ENCODE measurements at places on chromosomes 6 and 20.

- DNase-seq = no peak
Observed at GRCh38 chr20:41078329-41078728, 49.7 kb downstream of the TOP1 start.

DNA sequence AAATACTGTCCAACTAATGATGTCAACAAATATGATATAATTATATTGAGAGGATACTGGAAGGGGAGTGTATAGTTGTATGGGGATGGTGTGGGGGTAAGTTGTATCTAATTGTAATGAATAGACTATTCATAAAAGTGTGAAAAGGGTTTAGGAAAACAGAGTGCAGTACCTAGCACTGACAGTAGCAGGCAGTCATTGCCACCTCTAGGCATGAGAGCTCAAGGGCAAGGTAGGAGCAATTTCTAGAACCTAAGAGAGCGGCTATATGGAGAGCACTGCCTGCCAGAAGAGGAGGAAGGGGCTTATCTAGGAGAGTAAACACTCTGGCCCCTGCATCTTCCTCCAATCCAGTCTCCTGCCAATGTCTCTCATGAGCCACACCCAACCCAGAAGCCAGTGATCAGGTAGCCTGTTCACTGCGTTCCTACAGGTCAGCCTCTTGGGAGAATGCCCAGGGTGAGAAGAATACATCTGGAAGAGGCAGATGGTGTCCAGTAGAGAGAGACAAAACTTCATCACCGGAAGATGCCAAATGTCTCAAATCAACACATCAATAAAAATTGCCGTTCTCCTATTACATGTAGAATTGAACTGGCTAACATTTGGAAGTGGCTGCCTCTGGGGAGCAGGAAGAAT, 200.0 kb downstream of the LY86 start:
- no peak for DNase-seq

DNA sequence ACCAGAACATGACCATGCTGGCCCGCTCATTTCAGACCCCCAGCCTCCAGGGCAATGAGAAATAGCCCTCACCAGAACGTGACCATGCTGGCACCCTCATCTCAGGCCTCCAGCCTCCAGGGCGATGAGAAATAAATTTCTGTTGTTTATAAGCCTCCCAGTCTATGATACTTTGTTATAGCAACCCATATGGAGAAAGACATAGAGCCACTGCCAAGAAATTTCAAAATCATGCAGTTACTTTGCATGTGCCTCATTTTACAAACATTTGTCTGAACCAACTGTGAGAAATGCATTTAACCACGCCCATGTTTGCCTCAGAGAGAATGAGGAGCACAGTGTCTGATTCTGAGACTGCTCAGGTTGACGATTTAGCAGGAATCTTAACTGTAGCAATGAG, 15.5 kb downstream of the CYP39A1 start:
- DNase-seq = no peak

DNA sequence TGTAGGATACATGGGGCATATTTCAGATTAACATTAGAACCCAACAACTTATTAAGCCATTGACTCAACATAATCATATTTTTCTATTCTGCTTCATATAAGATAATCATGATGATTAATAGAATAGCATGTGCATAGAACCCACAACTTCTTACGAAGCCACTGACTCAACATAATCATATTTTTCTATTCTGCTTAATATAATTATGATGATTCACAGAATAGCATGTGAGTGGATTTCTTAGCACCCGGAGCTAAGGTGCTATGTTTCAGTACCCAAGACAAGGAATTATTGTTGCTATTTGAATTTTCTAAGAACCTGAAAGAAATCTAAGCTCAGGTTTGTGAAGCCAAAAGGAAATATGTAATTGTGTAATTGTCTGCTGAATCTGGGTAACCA, 96.8 kb downstream of the TENT5A start:
- DNase-seq = no peak

DNA sequence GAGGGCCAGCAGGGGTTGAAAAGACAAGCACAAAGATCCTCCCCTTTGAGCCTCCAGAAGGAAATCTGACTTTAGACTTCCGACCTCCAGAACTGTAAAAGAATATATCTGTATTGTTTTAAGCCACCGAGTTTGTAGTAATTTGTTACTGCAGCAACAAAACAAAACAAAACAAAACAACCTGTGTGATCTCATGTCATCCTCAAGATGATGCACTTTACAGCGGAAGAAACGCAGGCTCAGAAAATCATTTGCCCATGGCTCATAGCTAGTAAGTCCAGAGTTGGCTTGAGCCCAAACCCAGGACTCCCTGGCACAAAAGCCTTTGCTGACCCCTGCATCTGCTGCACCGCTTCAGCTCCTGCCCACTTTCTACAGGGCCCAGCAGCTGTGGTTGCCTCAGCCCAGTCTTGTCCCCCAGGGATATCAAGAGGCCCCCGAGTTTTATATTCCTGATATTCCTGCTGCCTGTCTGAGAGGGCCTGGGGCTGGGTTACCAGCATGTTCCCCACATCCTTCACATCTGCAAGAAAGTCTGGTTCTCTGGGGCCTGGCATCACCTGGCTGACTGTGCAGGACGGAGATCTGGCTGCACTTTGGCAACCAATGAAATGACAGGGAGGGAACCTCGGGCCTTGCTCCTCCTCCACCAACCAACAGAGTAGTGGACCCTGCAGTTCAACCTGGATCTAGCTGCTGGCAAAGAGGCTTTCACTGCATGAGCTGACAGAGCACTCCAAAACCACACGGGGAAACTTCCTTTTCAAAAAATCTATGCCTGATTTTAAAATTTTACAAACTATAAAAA, 56.9 kb downstream of the JPH2 start:
- DNase-seq = no peak
